Central memory CD4-positive, alpha-beta T cell (primary cell): ENCODE measurements at places on chromosomes 12 and 14.
A peak's percentile ranks its signal among the peaks of the same experiment; 100 is the strongest.

DNA sequence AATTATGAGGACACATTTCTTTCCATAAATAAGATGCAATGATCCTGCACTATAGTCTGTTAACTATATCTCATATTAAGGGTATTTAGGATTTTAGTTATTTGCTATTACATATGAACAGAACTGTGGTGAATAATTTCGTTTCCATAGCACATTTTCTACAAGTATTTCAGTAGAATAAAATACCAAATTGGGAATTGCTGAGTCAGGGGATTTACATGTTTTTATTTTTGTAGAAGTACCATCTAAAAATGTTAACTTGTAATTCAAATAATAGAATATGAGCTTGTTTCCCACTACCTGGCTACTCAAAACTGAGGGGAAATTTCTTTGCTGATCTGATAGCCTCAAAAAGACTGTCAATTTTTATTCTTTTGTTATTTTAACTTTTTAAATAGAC lies 124.1 kb downstream of the SCAF11 start:
- DNase-seq: no peak

GRCh38 chr14:89755816-89756215 lies 198.7 kb downstream of the EFCAB11 start:
- no peak for DNase-seq

GRCh38 chr12:75302781-75303180 lies 27.3 kb downstream of the CAPS2 start:
- DNase-seq: no peak

GRCh38 chr12:1799051-1799881 lies 21.1 kb upstream of the LRTM2 start:
- no peak for DNase-seq

DNA sequence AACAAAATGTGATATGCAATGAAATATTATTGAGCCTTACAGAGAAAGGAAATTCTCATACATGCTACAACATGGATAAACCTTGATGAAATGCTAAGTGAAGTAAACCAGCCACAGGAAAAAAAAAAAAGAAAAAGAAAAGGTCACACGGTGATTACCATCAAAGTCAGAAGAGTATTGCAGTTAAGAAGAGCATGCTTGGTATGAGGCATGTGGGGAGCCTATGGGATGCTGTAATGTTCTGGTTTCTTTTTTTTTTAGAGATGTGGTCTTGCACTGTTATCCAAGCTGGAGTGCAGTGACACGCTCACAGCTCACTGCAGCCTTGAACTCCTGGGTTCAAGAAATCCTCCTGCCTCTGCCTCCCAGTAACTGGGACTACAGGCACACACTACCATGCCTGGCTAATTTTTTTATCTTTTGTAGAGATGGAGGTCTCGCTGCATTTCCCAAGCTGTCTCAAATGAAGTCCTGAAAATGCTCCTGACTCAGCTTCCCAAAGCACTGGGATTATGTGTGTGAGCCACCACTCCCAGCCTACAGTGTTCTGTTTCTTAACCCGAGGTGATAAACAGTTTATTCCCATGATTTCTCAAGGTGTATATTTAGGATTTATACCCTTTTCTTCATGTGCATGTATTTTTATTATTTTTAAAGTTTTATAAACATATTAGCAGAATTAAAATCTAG lies 96.2 kb downstream of the SEC23A start:
- no peak for DNase-seq

GRCh38 chr14:26281280-26281998 lies 316.4 kb downstream of the NOVA1 start:
- DNase-seq: no peak

- DNase-seq: no peak
Measured at GRCh38 chr12:78037707-78038106, 207.0 kb downstream of the NAV3 start.

- no peak for DNase-seq
Measured at GRCh38 chr12:87618199-87618598, 411.0 kb downstream of the C12orf50 start.

- DNase-seq: no peak
Measured at GRCh38 chr12:53700567-53700966, 24.7 kb upstream of the ATP5MC2 start.

GRCh38 chr12:81450920-81451739 lies 308.0 kb downstream of the PPFIA2 start:
- no peak for DNase-seq

- no peak for DNase-seq
Measured at GRCh38 chr14:72169521-72169920, 237.3 kb downstream of the RGS6 start.

DNA sequence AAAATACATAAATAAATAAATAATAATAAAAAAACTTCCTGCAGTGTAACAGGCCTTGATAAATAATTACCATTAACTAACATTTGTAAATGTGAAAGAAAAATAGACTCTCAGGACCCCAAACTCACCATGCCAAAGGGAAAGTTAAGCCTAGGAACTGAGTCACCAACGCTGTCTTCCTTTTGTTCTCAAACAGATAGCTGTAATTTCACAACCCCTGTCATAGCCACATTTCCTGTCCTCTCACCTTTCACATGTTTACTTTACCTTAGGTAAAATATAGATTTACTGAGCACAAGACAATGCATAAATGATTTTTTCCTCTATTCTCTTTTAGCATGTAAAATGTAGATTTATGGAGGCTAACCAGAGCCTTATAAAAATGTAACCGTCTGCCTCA lies 35.9 kb upstream of the CHST11 start:
- no peak for DNase-seq

DNA sequence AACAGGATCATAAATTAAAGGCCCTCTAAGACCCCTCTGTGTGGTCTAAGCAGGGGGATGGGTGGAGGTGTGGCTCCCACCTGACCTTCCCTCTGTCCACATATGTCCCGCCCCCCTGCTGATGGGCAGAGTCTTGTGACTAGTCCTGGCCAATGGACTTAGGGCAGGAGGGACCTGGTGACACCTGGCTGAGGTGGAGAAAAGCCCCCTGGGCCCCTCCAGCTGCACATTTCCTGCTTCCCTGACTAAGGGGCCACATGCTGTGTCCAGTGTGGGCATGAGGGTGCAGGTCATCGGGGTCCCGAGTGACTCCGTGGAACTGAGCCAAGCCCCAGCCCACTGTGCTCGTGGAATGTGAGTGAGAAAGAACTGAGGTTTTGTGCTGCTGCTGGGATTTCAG lies 254.7 kb downstream of the ADGRD1 start:
- DNase-seq: no peak

DNA sequence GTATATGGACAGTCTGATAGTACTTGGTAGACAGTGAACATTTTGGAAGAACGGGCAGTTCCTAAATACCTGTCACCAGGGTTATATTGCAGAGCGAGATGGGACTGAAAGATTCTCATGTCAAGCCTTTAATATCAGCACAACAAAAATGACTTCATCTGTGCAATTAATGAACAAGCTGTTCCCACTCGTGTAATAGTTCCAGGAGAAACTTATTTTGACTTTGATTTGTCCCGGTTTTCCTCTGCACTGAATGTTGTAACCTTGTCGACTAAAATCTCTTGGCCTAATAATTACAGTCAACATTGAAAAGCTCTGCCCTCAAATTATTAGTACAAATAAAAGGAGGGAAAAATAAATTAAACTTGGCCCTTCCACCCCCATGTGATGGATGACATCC lies 79.5 kb downstream of the WASHC3 start:
- no peak for DNase-seq

GRCh38 chr12:67720351-67720856 lies 71.9 kb downstream of the DYRK2 start:
- no peak for DNase-seq

- no peak for DNase-seq
Measured at GRCh38 chr12:75978677-75979076, 52.9 kb downstream of the PHLDA1 start.

DNA sequence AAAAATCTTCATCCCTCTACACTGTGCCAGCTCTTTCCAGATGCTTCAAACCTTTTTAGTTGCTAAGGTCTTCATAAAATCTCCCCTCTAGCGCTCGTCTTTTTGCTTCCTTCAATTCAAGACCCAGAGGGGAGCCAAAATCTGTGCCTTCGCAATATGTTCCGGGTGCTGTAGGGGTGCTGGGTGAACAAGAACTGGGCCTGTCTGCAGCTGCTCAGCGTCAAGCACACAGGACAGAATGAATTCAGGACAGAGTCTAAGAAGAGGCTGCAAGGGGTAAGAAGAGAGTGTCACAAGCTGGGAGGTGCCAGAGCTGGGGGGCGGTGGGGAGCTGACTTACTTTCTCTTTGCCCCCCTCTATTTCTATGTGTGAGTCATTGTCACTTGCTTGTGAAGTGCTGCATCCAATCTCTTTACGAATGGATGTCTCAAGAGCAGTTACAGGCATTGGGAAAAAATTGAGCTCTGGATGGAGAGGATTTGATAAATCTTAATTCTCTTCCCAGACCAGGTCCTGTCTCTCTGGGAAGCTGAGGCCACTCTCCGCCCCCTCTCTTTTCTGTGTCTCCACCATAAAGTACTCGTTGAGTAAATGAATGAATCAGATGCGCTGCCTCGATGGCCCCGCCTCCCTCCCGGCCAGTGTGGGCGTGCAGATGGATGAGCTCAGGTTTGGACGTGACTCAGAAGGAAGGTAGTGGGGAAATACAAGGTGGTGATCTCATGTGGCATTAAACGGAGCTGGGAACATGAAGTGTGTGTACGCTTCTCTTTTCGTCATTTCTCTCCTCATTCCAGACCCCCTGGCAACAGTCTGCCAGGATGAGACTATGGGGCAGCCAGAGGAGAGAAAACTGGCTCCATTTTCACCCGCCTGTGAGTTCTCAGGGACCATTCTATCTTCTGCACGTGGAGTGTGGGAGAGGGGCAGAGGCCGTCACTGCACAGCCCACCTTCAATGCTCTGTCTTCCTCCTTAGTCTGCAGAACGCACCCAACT lies 91.3 kb downstream of the TSPAN9 start:
- no peak for DNase-seq

DNA sequence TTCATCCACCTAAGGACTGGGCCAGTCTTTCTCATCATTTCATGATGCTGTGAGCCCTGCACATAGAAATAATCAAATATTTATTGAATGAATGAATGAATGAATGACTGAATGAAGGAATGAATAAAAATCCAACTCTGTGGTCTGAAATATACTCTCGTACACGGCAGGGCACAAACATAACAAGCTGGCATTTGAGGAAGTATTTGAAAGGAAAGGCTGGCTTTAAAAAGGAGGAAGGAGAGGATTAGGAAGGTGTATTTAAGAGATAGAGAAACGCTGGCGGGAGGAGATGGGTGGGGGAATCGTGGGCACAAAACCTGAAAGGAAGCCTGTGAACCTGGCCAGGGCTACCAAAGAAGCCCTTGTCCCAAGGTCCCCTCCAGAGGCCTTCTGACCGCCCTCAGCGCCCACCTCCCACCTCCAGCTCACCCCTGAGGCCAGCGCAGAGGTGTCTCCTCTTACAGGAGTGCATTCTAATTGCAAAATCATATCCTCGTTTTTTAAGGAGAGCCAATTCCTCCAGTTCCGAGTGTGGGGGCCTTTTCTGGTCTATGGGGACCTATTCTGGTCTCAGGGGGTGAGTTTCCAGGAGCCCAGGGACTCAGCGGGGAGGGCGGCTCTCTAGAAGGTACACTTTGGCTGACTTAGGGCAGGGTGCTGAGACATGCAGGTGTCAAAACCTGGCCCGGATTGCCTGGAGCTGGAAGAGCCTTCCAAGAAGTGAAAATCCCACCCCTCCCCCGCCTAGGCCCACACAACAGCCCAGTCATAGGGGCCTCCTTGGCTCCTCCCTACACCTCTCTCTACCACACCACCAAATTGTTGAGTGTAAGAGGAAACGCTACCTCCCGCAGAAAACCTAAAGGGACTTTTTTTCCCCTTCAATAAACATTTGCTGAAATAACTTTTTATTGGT lies 8.7 kb upstream of the JDP2 start:
- no peak for DNase-seq

GRCh38 chr14:63986789-63987533 lies 134.2 kb downstream of the SYNE2 start:
- DNase-seq: no peak

DNA sequence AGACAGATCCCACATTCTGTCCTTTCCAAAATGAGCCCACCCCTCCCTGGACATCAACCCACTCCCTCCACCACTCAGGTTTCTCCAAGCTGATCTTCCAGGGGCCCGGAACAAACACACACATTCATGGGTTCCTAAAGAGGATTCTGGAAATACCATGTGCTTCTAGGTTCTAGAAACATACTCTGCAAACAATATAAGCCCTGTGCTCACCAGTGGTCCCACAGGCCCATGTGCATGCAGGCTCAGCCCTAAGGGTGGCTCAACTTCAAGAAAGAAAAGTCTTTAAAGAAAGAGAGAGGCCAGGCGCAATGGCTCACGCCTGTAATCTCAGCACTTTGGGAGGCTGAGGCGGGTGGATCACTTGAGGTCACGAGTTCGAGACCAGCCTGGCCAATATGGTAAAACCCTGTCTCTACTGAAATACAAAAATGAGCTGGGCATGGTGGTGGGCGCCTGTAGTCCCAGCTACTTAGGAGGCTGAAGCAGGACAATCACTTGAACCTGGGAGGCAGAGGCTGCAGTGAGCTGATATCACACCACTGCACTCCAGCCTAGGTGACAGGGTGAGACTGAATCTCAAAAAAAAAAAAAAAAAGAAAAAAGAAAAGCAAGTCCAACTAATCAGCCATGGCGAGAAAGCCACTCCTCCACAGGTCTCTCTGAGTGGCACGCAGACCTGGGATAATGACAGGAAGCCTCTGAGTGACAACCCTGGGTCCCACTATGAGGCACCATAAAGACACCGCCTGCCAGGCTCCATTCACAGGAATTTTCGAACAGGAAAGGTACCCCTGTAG lies 59.5 kb upstream of the PNMA1 start:
- no peak for DNase-seq

GRCh38 chr12:4275016-4275869 lies 1.7 kb downstream of the CCND2 start:
- no peak for DNase-seq

GRCh38 chr12:58224536-58225105 lies 283.3 kb downstream of the ATP23 start:
- DNase-seq: no peak

DNA sequence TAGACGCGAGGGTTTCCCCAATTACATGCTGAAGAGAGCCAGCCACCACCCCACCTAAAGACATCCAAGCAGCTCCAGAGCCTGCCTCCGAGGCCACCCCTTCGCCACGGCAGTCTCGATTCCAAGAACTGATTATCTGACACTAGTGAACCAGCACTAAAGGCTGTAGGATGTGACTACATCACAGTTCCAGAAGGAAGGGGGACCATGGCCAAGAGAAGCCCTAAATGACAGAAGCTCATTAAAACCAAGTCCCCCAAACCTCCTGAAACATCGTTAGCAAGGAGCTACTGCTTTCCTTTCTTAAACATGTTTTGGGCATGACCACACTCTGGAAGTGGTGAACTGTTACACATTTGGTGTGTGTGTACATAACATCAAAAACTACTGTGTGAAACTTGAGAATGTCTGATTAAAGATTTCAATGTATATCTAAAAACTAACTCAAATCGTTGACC lies 88.2 kb downstream of the DUSP16 start:
- DNase-seq: peak; percentile 31

GRCh38 chr14:81682701-81683100 lies 149.0 kb upstream of the SEL1L start:
- DNase-seq: no peak

GRCh38 chr12:43022838-43023237 lies 433.3 kb upstream of the PRICKLE1 start:
- DNase-seq: no peak
